ENCODE measurements at places on chromosomes 2 and 18.

GRCh38 chr2:99970292-99970868 is 172.0 kb downstream of the AFF3 start:
- no peak for DNase-seq

DNA sequence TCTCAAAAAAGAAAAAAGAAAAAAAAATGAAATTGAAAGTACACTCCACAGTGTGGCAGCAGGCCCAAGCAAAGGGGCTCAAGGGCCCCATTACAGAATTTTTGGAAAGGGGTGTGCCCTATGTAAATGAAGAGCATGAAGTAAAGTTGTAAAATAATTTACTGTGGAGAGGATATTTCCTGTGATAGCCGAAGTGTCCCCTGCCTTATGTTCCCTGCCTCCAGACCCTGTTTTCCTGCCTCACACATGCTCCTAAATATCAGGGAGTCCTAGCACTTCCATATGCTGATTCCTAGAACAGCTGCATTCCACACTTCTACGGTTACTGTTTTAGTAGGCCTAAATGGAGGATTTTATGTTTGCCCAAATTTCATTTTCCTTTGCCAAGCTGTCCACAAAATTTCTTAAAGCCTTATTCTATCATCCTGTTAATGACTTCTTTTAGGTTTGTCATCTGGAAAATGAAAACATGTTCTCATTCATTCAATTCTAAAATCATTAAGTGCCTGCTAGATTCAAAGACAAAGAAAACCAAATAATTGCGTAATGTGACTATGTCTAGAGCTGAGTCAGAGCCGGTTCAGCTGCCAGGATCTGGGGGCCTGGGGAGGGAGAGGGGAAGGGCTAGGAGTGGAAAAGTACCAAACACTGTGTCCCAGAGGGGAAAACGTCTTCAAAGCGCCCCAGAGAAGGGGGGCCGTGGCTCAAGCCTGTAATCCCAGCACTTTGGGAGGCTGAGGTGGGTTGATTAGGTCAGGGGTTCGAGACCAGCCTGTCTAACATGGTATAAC is 25.9 kb upstream of the IMPA2 start:
- no peak for DNase-seq

DNA sequence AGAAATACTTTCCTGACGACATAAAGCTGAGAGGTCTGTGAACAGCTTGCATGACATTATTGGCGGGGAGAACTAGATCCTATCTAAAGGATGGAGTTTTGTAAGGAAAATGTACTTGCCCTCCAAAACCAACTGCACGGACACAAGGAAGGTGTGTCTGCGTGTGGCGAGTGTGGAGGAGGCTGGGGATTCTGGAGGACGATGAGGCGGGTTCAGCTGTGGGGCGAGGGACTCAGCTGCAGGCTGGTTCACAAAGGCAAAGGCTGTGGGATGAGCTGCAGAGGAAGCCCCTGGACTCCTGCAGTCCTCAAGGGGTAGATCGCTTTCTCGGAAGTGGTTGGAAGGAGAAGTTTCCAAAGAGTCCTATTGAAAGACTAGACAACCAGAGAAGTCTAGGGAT is 48.2 kb downstream of the ACKR3 start:
- DNase-seq, result no peak

DNA sequence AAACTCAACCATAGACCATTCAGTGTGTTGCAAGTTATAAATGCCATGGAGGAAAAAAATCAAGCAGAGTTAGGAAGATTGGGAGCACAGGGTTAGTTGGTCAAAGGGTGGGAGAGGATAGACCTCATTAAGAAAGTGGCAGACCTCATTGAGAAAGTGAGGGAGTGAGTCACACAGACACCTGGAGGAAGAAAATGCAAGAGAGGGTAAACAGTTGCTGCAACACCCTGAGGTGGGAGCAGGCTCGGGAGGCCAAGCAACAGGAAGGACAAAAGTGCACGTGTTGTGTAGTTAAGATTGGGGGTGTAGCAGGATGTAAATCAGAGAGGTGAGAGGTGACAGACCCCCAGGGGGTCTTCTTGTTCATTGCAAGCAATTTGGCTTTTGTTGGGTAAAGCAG is 6.4 kb downstream of the IL1RL1 start:
- no peak for DNase-seq

DNA sequence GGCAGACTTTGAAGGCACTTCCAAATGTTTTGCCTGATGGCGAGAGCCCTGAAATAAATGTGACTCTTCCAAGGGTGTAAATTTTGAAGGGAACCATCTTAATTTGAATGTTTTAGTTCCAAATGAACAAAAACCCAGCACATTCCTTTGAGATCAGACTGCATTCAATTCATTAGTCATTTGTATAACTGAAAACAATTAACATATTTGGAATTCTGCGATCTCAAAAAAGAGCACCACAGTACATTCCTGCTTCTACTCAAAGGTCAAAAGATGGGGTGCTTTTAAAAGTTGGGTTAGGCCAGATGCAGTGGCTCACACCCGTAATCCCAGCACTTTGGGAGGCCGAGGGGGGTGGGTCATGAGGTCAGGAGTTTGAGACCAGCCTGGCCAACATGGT is 38.2 kb upstream of the CHRNA1 start:
- no peak for DNase-seq

DNA sequence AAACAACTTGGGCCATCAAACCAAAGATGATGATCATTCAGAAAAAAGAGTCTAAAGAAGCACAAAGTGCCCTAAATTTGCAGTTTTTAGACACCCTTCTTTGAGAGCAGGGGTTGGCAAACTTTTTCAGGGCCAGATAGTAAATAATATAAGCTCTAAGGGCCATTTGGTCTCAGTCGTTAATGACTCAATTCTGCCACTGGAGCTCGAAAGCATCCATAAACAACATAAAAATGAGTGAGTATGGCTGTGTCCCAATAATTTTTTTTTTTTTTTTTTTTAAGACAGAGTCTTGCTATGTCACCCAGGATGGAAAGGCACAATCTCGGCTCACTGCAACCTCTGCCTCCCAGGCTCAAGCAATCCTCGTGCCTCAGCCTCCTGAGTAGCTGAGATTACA is 152.3 kb downstream of the DTNB start:
- no peak for DNase-seq

DNA sequence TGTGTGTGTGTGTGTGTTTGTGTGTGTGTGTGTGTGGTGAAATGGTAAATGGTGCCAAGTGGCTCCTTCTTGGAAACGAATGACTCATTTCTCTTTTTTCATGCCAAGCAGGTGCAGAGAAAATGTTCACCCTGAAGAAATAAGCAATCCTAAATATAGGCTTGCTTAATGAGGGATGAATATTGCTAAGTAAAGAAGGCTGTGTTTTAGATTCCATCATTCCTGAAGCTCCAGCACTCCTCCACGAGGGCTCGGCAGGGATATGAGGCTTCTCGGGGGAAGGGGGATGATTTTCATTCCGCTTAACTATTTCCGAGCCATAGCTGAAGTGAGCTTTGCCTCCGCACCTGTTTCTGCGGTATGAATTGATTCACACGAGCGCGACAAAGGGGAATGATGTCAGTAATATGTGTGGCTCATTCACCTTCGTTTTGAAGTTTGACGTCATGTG is 72.9 kb downstream of the TSN start:
- no peak for DNase-seq

DNA sequence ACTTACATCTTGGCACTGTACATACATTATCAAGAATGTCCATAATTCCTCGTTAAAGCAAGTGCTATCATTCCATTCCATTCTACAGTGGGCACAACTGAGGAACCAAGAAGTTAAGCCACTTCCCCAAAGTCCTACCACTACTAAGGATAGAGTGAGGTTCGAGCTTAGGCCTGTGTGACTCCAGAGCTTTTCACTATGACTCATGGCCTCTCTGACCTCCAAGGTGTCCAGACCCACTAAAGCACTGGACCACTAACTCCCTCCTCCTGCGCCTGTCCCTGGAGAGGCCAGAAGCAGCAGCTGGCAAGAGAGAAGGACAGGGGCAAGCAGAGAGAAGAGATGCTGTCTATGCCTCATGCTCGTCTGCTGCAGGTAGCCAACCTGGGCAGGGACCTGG is 117.0 kb downstream of the ZBTB7C start:
- DNase-seq, result no peak

GRCh38 chr2:37191747-37192146 is 3.3 kb upstream of the SULT6B1 start:
- no peak for DNase-seq

- DNase-seq, result no peak
Observed at GRCh38 chr2:165933211-165933910, 20.2 kb downstream of the TTC21B start.

DNA sequence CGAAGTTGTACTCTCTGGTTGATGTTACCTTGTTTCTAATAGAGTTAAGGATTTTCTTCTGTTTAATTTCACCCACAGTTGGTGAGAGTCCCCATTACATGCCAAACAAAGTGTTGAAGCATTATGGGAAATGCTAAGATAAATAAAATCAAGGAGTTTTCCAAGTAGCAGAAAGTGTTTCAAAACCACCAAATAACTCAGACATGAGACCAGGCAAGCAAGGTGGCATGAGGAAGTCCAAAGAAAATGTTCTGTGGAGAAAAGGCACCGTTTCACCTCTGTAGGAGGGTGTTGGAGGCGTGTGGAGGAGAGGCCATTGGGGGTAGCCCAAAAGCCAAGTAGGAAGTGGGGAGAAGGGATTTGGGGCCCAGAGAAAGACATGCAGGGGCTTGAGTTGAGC is 8.7 kb downstream of the CFAP221 start:
- DNase-seq, result no peak

- DNase-seq, result no peak
Observed at GRCh38 chr2:66516499-66516898, 81.6 kb downstream of the MEIS1 start.

DNA sequence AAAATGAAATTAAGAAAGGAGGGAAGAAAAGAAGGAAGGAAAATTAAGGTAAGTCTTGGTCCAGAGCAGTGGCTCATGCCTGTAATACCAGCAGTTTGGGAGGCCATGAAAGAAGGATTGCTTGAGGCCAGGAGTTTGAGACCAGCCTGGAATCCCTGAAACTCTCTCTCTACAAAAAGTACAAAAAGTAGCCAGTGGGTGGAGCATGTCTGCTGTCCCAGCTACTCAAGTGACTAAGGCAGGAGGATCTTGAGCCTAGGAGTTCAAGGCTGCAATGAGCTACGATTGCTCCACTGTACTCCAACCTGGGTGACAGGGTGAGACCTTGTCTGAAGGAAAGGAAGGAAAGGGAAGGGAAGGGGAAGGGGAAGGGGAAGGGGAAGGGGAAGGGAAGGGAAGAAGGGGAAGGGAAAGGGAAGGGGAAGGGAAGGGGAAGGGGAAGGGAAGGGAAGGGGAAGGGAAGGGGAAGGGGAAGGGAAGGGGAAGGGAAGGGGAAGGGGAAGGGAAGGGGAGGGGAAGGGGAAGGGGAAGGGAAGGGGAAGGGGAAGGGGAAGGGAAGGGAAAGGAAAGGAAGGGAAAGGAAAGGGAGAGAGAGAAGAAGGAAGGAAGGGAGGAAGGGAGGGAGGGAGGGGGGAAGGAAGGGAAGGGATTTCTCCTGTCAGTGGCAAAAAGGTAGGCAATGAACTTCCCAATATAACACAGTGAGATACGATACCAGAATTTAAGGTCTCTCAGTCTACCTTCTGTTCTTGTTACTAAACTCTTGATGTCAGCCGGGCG is 412.8 kb downstream of the CMPK2 start:
- no peak for DNase-seq

DNA sequence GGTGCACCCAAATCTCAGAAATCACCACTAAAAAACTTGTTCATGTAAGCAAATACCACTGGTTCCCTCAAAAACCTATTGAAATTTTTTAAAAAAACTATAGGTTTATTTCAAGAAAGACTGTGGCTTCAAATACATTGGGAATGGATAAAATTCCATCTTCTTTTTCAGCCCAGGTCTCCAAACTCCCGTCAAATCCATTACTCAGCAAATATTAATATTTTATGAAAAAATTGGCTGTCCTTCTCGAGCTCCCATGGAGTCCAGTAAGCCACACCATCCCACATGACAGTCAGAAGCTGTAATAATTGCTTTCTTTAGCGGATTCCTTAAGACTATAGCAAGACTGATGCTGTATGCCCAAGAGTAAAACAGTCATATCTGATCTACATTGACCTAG is 204.4 kb upstream of the DOK6 start:
- no peak for DNase-seq

DNA sequence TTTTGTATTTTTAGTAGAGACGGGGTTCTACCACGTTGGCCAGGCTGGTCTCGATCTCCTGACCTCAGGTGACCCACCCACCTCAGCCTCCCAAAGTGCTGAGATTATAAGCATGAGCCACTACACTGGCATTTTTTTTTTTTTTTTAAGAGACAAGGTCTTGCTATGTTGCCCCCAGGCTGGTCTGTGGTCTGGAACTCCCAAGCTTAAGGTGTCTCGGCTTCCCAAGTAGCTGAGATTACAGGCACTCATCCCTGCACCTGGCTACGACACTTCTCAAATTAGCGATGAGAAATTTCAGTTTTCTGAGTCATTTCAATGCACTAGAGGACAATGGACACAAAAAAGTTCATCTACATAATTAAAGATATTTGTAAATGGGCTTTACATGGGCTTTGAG is 36.6 kb upstream of the TCF7L1 start:
- no peak for DNase-seq

DNA sequence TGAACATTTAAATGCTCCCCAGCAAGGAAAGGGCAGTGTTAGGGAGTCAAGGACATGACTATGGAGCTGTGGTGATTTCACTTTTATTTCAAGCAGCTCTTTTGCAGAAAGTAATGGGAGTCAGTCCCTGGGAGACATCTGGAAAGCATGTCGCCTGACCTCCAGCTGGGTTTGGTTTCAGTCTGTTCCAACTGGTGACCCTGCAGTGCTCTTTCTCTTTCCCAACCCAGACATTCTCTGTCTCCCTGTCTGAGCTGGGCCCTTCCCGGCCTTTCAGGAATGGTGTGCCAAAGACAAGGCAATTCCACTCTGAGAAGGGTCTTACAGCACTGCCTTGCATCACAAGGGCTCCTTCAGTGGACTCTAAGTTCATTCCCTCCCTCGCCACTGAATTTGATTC is 323.2 kb downstream of the OSR1 start:
- DNase-seq, result no peak

DNA sequence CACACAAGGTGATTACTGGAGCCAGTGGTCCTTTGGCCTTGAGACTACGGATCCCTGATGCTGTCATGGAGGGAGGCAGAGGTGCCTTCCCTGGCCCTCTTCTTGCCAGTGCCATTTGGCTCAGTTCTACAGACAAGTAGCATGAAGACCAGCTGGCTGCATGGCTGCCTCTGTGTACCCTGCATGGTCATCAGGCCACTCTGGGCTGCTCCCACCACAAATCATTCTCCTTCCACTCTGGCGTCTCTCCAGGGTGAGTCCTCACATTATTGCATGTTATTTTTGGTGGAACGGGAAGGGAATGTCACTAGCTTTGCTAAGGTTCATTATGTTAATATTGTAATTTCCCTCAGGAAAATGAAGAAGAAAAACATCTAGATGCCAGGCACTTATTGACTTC is 229.8 kb downstream of the VAPA start:
- DNase-seq, result no peak

- DNase-seq, result no peak
Observed at GRCh38 chr18:10495936-10496335, 29.9 kb upstream of the NAPG start.

DNA sequence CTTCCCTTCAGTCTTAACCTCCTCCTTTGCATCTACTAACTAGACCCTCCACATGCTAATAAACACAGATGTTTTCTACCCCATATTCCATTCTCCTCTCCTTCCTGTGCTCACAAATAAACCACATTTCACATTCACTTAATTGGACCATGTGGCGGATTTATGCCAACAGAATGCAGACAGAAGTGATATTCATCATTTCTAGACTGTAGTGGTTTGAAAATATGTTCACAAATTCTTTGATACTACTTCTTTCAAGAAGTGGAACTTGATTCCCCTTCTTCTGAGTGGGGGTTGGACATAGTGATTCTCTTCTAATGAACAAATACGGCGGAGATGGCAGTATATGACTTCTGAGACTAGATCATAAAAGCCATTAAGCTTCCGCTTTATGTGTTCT is 73.5 kb upstream of the SPTBN1 start:
- DNase-seq, result no peak

GRCh38 chr2:71711133-71711855 is 257.9 kb downstream of the DYSF start:
- no peak for DNase-seq

Data from NCI-H1092 treated with DMSO at 0.1 percent for 48 hours (cell line).